ENCODE measurements at places on chromosomes 13 and 19.

GRCh38 chr19:28042516-28042915, 1170.4 kb downstream of the UQCRFS1 start:
- DNase-seq = no peak

- DNase-seq = no peak
These were observed 240.9 kb upstream of the SERP2 start for GRCh38 chr13:44132710-44133109.

DNA sequence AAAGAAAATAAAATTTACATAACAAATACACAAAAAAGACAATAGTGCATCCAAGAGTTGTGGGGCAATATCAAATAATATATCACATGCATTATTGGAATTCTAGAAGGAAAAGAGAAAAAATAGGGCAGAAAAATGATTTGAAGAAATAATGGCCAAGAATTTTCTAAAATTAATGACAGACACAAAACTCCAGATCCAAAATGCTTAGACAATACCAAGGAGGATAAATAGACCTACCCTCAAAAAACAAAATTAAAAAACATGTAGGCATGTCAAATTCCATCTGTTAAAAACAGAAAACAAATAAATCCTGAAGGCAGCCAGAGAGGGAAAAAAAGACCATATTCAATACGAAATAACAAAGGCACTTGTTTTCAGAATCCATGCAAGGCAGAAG, 191.5 kb upstream of the ZNF536 start:
- DNase-seq = no peak

DNA sequence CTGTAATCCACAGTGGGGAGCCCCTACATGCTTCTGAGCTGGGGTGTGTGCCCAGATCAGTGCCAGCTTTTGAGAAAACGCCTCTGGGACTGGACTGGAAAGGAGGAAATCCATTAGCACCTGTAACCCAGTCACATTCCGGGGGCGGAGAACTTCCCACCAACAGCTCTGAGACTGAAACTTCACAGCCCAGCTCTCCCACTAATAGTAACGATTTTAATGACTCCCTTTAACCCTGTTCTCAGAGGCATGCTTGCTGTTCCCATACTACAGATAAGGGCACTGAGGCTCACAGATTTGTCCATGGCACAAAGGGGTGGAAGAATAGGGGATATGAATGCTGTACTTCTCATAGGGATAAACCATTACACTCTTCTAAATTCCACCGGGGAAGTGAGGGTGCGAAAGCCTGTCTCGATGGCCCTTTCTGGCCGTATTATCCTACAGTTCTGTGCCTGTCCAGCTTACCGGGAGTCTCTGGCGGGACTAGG, 851 bp downstream of the FBXO46 start:
- DNase-seq = no peak

DNA sequence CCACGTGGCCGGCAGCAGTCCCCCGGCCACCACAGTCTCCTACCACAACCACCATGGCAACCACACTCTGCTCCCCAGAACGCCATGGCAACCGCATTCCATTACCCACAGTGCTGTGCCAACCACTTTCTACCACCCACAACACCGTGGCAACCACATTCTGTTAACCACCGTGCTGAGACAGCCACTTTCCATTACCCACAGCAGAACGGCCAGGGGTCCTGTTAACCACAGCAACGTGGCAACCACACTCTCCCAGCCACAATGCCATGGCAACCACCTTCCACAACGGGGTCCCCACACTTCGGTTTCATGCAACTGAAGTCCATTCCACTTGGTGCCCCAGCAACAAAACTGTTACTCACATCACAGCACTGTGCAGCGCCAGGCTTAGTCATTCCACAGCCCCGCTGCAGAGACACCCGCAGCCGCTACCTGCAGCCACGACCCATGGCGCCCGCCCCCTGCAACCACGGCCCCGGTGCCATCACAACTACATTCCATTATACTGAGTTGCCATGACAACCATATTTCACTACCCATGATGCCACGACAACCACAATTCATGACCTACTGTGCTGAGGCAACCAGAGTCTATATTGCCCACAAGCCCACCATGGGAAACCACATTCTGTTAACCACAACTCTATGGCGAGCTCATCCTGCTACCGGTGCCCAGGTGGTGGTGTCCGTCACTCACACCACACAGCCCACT, 10.0 kb downstream of the DPF1 start:
- no peak for DNase-seq

- DNase-seq = no peak
These were observed 20.7 kb downstream of the NAXD start for GRCh38 chr13:110636053-110636475.

Measured in GM04503 (cell line).